ENCODE measurements at places on chromosomes 4 and X. TPM values are rescaled to one million over a fixed set of nuclear protein-coding genes. Genes with fewer than 3 reads are reported as not detected.

TSPYL2 gene
- total RNA-seq = 18.8 TPM

PLAC1 gene
- 1.4 TPM for total RNA-seq

TMPRSS11B gene
- not detected for total RNA-seq

SLC6A14 gene
- total RNA-seq = under 0.01 TPM

CAPN6 gene
- 0.13 TPM for total RNA-seq

MTTP gene
- 0.08 TPM for total RNA-seq

WNK3 gene
- total RNA-seq = 1.3 TPM

PCDH11X gene
- under 0.01 TPM for total RNA-seq

All from epithelial cell of alveolus of lung (primary cell).